ENCODE measurements at places on chromosomes 12 and 14.

DNA sequence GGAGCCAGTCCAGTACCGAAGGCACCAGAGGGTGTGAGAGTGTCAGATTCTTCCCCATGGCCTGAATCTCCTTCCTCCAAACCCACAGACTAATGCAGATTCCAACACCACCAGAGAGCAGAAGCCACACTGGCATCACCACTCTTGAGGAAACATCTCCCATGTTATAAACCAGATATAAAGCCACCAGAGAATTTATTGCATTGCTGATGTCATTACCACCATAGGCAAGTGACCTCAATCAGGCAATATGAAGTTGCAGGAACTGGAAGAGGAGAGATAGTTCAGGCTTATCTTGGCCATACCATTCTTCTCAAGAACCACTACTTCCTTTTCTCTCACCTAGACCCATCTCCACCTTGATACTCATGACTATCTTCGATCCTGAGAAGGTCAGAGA, 653.4 kb downstream of the TMEM121 start:
- DNase-seq = no peak

DNA sequence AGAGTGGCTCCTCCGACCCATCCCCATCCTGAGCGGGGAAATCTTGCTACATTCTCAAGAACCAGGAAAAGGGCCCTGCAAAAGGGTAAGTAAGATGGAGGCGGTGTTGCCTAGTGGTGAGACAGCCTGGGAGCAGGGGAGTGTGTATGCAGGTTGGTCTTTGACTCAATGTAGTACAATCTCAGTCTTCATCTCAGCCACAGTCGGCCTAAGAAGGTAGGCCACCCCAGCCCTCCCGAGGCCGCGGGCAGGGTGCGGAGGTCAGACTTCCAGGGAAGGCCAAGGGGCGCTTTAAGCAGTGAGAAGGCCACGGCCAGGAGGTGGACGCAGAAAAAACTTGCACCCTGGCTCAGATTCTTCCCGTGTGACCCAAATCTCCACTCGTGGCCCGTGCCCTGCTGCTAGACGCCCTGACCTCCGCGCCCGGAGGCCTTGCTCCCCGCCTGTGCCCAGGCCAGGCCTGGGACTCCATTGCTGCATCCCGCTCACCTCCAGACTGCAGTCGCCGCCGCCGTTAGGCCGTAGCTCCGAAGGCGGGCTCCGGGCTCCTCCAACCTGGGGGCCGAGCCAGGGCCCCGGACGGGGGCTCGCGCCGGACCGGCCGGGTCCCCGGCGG, 435 bp downstream of the FOXM1 start:
- DNase-seq = no peak

DNA sequence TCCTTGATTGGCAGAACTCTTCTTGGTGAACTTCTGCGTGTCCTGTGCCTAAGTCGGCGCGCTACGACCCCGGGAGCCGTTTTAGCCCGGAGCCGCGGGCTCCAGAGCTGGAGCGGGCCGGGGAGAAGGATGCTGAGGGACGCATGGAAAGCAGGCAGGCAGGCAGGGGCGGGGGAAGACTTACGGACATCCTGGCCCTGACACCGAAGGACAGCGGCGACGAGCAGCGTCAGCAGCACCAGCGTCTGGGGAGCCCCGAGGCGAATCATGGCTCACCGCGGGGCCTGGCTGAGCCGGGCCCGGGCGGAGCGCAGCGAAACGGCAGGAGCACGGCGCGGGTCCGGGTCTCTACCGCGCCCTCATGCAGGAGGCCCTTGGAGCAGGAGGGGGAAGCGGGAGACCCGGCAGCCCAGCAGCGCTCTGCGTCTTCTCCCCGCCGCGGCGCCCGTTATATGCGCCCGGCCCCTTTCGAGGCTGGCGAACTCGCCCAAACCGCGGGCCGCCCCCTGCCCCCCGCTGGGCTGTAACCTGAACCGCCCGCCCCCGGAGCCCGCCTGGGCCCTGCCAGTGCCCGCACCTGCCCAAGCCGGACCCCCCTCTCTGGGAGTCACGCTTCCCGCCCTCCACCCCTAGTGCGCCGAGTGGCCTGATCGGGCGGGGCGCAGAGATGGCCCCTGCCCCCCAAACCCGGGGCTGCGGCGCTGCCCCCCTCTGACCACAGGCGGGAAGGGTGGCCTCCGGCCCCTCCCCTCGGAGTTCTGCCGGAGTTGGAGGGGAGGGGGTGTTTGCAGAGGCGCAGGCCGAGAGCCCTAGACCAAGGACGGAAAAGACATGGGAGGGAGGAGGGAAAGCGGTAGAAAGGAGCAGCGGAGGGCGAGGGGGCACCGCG, at the start of gene COL2A1:
Gene COL2A1, minus strand, starts transcription at position 424 of the 889 bp plus-strand sequence. Its CDS starts 155 bp downstream, at position 269.
- DNase-seq = no peak

GRCh38 chr12:89884952-89885351, 176.3 kb upstream of the ATP2B1 start:
- no peak for DNase-seq

DNA sequence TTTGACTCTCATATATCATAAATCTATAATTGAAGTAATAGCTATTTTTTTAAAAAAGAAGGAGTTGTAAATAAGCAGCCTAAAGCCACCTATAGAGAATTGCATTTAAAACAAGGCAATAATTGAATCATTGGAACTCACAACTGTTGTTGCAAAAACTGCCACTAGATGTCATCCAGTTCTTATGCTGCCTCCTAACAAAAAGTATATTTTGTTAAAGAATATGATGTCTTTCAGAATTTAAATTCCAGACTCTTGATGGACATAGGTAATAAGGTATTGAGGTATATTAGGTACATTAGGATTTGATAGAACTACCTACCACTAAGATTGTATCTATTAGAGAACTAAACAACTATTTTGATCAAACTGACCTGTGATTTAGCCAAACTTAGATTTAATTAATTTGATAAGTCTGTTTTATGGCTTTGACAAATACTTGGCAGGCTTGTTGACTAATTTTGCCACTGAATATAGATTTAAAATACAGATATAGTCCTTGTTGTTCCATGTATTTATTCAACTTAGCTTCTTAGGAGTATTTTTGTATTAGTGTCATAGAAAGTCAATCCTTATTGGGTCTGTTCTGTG, 401.4 kb downstream of the RPL10L start:
- DNase-seq = no peak

DNA sequence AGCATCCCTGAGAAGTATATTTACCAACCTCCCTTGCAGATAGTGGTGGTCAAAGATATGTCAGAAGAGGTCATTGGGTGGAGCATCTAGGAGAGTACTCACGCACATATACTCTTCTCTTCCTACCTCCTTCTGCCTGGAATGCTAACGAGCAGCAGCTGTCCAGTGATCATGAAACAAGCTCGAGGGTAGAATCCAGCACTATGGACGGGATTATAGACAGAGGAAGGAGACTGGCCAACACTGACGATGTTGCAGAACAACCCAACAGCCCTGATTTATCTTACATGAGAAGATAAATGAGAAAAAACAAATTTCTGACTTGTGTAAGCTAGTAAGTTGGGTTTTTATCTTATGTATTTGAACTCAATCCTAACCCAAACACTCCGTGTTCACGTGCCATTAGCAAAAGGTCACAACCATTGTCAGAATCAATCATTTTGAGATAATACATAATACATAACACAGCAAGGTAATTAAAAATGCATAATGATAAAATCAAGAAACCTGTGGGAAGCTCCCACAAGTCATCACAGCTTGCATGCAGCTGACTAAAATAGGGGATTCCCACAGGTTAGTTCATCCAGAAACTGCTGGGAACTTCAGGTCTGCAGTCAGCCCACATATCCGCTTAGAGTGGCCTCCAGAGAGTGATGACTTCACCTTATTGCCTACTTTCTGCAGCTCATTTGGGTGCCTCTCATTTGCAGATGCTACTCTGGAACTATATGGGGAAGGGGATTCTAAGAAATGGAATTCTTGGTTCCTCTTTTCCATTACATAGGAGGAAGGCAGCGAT, 36.3 kb upstream of the STK38L start:
- no peak for DNase-seq

DNA sequence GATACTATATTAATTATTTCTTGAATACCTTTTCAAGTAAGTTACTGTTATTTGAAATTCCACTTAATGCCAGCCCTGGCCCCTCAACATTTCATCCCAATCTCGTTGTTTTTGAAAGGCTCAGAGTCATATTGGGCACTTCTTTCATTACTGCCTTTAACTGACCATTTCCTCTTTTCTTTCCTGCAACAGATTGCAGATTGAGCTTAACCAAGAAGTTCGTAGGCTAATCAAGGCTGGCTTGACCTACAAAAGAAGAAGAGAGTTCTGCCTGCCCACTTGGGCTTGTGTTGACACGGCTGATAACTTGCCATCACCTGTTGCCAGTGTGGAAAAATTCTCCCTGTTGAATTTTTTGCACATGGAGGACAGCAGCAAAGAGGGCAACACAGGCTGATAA, 91.0 kb downstream of the FLRT2 start:
- no peak for DNase-seq

- no peak for DNase-seq
Observed at GRCh38 chr12:93895089-93895445, 217.9 kb downstream of the CRADD start.

GRCh38 chr12:105409279-105409678, 78.8 kb downstream of the C12orf75 start:
- DNase-seq = no peak

DNA sequence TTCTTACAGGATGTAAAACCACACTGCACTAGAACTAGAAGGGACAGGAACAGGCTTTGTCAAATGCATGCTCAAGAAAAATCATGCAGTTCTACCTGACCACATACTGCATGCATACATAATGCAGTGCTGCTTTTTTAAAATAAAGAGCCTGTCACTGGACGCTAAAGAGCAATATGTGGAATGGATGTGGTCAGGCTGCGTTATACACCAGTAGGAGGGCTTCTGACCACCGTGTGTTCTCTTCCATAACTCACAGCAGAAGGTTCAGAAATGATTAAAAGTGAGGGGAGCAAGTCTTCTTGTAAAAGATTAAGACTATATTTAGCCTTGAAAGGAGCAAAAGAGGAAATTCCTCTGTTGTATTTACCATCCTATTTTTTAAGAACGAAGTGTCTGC, 392.0 kb downstream of the EMP1 start:
- DNase-seq = no peak

DNA sequence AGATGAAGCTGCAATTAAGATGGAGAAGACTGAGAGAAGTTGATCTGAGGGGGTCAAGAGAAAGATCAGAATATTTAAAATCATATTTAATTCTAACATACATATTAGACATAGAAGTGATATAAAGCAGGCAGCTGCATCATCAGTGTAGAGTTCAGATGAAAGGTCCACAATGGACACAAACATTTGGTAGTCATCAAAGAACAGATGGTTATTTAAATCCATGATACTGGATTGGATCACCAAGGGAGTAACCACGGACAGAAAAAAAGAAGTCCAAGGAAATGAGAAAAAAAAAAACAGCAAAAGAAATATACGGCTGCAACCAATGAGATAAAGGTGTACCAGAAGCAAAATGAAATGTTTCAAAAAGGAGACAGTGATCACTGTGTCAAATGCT, 20.1 kb downstream of the NOVA1 start:
- DNase-seq = no peak

DNA sequence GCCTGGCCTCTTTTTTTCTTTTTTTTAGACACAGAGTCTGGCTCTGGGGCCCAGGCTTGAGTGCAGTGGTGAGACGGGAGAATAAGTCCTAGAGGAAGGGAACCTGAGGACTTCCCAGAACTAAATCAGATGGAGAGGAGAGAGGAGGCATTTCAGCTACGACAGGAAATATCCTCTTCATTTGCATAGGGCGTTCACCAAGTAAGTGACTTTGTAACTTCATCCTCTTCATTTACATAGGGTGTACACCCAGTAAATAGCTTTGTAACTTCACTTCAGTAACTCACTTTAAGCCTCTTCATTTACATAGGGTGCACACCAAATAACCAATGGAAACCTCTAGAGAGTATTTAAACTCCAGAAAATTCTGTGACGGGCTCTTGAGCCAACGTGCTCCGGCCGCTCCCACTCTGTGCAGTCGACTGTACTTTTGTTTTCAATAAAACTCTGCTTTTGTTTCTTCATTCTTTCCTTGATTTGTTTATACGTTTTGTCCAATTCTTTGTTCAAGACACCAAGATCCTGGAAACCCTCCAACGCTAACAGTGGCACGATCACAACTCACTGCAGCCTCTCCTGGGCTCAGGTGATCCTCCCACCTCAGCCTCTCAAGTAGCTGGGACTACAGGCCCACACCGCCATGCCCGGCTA, 21.4 kb upstream of the ANKRD9 start:
- peak; percentile 69 for DNase-seq

DNA sequence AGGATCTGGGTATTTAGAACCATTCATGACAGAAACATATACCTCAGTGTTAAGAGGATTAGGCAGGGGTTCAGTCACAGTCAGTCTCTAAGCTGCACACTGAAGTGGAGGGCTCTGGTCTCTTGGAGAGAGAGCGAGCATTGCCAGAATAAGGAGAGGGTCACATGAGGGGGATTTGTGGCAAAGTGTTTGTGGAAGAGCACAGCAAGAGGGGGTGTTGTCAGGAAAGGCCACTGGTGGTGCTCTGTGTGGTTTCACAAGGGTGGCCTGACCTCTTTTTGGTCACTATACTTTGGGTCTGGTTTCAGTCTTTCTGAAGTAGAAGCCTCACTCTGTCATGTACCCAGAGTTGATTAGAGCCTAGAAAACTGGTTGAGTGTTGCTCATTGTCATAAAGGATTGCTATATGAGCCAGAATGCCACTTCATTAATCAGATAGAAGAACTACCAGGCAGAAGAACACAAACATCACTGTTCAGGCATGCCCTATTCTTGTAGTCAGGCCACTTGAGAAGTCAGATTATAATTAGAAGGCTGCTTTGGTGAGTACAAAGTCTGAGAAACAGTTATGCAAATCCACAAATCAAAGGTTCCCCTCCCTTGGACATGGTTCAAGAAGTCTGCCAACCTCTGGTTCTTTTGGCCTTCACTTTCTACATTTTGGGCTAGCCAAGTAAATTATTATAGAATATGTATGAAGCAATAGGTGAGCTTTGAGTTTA, 8.4 kb downstream of the TMEM19 start:
- no peak for DNase-seq

DNA sequence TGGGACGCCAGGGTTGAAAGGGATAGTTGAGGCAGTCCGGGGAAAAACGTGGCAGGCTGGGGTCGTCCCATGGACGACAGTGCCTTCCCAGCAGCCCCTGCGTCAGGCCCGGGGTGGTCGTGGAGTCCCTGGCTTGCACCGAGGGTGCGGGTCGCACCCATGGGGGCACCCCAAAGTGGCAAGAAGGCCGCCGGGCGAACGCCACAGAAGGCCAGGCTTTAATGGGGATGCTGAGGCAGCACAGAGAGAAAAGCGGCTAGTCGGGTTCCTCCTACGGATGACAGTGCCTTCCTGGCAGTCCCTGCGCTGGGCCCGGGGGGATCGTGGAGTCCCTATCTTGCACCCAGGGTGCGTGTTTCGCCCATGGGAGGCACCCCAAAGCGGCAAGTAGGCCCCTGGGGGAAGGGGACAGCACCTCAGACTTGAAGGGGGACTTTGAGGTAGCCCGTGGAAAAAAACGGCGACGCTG, 158.6 kb upstream of the ALG10B start:
- DNase-seq = no peak

- DNase-seq = no peak
Observed at GRCh38 chr14:105141026-105141425, 27.6 kb downstream of the JAG2 start.

- no peak for DNase-seq
Observed at GRCh38 chr14:35362450-35362849, 42.1 kb downstream of the NFKBIA start.

- DNase-seq = peak; percentile 17
Observed at GRCh38 chr12:39441963-39442830, 723 bp downstream of the KIF21A start.

- no peak for DNase-seq
Observed at GRCh38 chr14:60153991-60154390, 11.2 kb downstream of the DHRS7 start.
